Renal cortical epithelial cell (primary cell): ENCODE measurements at places on chromosomes 3 and 15. TPM values are rescaled to one million over a fixed set of nuclear protein-coding genes. Genes with fewer than 3 reads are reported as not detected.

- peak; percentile 42 for DNase-seq
Measured at GRCh38 chr3:153595186-153595815, 433.3 kb downstream of the RAP2B start.

GRCh38 chr3:124281453-124282316 is 289.8 kb upstream of the ROPN1 start:
- DNase-seq = peak; percentile 57

GRCh38 chr3:14847613-14848541 is 29.1 kb downstream of the FGD5 start:
- DNase-seq = peak; percentile 42

APH1B gene
- total RNA-seq = 10.1 and 12.6 TPM in 2 replicates

CCDC54 gene
- total RNA-seq = 0.10 TPM in 1 of 2 replicates, not detected in the other

DNA sequence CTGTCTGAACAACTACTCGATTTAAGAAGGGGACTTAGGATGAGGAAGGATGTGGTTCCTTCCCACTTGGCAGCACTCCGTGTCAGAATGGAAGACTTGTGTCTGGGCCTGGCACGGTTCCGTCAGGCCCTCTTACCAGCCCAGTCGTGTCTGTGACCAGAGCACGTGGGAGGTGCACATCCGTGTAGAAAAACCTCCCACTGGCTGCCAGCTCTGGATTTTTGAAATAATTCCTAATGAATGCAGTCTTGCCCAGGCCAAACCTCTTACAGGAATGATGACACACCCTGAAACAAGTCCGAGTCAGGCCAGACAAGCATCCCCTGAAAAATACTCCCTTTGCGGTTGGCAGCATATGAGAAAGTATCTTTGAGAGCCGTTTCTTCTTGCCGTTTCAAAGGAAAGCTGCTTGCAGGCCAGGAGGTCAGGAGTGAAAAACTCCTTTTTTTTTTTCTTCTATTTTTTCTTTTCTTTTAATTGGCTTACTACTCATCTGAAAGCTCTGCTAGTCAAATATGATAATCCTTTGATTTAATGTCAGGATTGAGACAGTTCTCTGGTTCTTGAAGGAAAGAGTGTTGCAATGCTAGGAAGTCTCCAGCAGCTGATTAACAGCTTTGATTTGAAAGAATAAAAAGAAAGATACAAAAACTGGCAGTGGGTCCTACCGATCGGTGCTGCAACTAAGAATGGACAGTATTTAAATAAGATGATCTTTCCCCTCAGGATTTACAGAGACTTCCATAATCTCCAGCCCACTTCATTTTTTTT is 19.8 kb downstream of the IL1RAP start:
- peak; percentile 77 for DNase-seq

GRCh38 chr3:23565041-23565775 is 240.5 kb upstream of the UBE2E1 start:
- no peak for DNase-seq

DNA sequence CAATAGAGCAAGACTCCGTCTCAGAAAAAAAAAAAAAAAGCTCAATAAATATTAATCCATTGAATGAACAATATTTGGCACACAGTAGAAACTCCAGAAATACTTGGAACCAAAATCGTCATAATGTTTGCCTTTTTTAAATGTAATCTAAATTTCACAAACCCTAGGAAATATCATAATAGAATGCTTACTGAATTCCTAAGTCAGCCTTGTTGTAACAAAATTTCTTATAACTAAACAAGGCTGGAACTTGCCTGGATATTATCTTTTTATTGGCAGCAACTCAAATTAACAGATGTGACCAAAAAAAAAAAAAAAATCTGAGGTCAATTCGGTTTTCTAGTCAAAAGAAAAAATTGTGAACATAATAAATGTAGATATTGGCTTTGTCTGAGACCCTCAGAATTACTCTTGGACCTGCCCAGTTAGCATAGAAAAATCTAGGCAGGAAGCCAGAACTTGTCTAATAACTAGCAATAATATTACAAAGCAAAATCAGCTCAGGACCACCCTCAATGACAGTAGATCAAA is 33.3 kb downstream of the GABPB1 start:
- no peak for DNase-seq

UBR1 gene
- 32.2 and 42.7 TPM in 2 replicates for total RNA-seq

PPARG gene
- 11.1 and 11.3 TPM in 2 replicates for total RNA-seq

HCN4 gene
- total RNA-seq = 0.52 and 0.94 TPM in 2 replicates

- no peak for DNase-seq
Measured at GRCh38 chr15:80870893-80871292, 91.7 kb downstream of the CEMIP start.

- peak; percentile 97 for DNase-seq
Measured at GRCh38 chr3:71537211-71537611, 46.3 kb downstream of the FOXP1 start.

GRCh38 chr3:55683666-55684270 is 196.7 kb upstream of the WNT5A start:
- no peak for DNase-seq

ADGRG7 gene
- total RNA-seq = 0.05 and 0.35 TPM in 2 replicates

DNA sequence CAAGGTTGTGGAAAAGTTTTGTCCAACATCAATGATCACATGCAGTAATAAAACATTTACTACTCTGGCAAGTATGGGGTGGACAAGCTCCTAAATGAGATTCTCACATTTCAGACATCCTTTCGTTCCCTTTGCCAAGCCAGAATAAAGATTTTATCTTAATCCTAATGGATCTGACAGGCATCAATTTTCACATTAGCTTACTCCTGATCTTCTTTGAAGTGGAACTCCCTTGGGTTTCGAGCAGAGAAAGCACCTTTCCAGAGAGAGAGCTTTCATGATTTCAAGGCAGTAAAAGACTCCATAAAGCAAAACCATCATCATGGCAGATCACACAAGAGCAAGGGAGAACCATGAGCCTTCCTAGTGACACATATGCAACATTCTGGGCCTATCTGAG is 27.3 kb upstream of the EID1 start:
- DNase-seq = no peak

DNA sequence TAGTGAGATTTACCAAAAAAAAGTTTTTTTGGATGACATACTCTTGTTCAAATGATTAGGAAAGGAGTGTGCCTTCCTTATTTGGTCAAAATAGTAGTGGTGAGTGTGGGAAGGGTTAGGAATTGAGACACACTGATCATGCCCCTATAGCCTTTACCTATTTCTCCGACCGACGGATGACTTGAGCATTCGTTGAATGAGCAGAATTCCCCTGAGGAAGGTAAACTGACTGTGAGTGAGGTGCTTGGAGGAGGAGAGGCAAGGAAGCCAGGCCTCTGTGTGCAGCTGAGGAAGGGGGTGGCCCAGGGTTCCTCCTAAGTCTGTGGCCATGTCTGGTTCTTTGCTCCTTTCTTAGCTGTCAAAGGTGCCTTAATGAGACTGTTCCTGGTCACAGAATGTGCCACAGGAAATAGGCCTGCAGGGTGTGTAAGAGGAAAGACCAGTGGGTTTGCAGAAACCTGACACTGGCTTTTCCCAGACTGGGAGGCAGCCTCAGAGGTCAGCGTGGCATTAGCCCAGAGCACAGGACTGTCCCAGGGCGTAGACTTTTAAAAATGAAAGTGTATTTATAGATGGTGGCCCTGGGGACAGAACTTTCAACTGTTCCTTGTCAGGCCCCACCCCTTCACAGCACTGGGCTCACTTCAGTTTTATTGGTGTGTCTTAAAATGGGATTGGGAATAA is 307.7 kb upstream of the C2CD4B start:
- DNase-seq = peak; percentile 46

RTP3 gene
- total RNA-seq = not detected in 2 replicates

CTXN2 gene
- 0.05 TPM in 1 of 2 replicates, not detected in the other for total RNA-seq

C3orf62 gene
- total RNA-seq = 1.6 and 3.6 TPM in 2 replicates

NEDD4 gene
- 26.6 and 52.3 TPM in 2 replicates for total RNA-seq

DNA sequence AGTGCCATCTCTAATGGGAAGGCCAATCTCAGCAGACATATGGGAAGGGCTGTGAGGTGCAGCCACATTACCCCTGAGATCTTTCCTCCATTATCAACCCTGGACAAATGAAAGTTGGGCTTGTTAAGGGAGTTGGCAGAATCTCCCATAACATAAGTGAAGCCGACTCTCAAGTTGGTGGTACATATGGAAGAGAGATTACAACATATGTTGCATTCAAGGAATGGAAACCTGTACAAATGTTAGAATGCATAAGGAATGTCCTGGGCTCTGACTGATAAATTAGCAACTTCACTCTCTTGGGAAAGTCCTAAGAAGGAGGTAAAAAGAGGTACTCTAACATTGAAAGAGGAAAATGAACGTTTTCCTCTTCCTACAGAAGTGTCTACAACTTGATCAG is 288.7 kb downstream of the IL20RB start:
- no peak for DNase-seq

SLC24A5 gene
- total RNA-seq = not detected in 2 replicates

DZIP1L gene
- 9.0 and 21.5 TPM in 2 replicates for total RNA-seq

DNA sequence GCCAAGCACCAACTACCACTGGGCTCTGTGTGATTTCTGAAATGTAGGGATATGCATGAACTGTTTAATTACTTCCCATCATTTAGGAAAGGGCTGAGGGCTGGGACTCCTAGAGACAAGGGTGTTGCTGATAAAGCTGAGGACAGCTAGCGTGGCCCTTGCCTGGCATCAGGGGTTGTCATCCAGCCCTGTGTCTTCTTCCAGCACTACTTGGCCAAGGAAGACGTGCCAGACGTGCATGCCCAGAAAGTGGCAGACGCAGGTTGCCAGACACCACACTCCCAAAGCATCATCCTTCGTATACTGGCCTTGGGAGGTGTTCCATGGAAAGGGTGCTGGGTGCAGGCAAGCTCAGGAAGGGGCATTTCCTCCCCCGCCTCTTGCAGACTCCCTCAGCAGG is 64.8 kb downstream of the LRIG1 start:
- DNase-seq = no peak

- DNase-seq = no peak
Measured at GRCh38 chr3:179943117-179943880, 93.4 kb downstream of the PEX5L start.

DNA sequence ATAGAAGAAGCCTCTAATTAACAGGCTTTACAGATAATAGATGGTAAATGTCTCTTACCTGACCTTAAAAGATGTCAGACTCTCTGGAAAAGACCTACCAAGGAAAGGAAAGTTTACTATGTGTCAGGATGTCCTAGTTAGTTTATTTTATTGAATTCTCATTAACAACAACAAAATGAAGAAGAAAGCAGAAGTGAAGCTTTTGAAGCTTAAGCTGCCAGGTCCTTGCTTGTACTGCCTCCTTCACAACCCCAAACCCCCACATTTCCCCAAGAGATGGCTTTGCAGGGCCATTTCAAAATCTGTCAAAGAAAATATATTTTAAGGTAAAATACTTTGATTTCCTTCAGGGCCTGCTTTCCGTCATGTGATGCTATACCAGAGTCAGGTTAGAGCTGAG is 798.4 kb downstream of the TUSC7 start:
- DNase-seq = no peak

DNA sequence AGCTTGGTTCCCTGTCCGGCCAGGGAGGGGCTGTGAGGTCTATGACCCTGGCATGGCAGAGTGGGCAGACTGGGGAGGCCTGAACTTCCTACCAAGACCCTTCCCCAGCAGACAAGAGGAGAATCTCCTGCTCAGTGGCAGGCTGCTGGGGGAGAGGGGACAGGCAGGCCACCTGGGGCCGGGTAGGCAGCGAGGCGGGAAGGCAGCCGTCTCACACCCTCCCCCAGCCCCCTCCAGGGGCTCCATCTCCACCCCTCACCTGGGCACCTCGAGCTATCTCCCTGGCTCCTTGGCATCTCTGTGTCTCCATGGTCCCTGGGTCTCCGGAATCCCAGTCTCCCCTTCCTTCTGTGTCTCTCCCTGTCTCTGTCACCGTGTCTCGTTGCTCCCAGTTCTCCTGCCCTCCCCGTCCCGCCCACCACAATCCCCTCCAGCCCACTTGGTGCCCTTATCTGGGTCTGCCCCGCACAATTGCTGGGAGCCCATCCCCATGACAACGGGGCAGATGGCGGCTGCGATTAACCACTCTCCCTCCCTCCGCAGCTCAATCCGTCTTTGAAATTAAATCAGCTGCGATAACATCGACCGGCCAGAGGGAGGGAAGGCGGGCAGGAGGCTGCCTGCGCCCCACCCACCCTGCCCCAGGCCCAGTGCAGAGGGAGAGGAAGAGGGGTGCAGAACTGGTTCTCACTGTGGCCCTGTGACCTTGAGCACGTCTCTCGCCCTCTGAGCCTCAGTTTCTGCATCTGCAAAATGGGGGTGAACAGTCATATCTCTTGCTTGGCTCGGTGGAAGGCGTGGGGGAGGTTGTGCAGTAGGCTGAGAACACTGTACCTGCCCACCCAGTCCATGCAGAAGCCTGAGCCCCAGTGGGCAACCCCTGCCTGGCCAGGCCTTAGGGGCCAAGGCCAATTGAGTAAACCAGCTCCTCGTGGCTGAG is 9.6 kb downstream of the DNAJB8 start:
- no peak for DNase-seq

GRCh38 chr3:123552095-123552714 is 32.6 kb downstream of the HACD2 start:
- peak; percentile 14 for DNase-seq

GRCh38 chr3:170651260-170651845 is 65.5 kb upstream of the SLC7A14 start:
- DNase-seq = no peak

GRCh38 chr15:69443032-69443611 is 9.5 kb upstream of the RPLP1 start:
- DNase-seq = peak; percentile 7

DNA sequence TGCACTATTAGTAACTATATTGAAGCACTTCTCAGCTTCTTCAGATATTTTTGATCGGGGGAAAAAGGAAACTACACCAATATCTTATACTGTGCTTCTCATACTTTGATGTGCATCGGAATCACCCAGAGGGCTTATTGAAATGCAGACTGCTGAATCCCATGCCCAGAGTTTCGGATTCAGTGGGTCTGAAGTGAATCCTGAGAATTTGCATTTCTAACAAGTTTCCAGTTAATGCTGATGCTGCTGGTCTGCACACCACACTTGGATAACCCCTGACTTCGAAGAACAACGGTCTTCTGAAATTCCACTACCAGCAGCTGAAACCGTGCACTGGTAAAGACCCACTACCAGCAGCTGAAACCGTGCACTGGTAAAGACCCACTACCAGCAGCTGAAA is 243.9 kb downstream of the NTRK3 start:
- DNase-seq = no peak

SUSD5 gene
- total RNA-seq = 0.45 and 1.0 TPM in 2 replicates

GRCh38 chr15:81506936-81507335 is 132.9 kb upstream of the TMC3 start:
- no peak for DNase-seq
